ENCODE measurements at places on chromosomes 11 and 22.
A peak's percentile ranks its signal among the peaks of the same experiment; 100 is the strongest.

GRCh38 chr11:126147208-126148111, 64.0 kb downstream of the RPUSD4 start:
- DNase-seq: no peak

GRCh38 chr11:111765320-111765983, 737 bp downstream of the PPP2R1B start:
- DNase-seq: peak; percentile 4

DNA sequence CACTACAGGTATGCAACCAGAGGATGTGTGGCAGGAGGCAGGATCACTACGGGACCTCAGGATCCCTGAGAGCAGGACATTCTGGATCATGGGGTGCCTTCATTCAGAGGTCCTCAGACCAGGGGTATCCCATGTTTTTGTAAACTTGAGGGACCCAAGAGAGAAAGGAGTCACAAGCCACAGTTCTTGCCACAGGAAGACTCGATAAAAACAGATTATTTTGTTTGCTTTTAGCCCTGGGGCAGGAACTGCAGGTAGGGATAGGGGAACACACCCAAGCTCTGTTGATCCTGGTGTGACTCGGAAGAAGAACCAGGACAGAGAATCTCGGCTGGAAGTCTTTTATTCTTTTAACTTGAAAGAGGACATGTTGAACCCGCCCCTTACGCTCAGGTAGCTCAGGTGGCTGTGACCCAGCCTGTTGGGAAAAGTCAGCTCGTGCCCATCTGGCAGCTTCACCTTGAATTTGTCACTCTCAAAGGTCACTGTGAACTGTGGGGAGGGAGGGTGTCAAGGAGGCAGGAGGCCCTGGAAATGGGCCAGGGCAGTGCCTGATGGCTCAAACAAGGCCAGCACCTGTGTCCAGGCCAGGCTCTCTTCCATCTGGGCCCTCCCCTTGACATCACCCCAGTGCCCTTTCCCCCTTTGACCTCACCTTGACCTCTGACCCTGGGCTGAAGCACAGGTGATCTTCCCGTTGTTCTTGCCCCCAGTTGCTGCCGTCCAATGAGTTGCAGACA, 9.8 kb downstream of the LGALS2 start:
- no peak for DNase-seq

DNA sequence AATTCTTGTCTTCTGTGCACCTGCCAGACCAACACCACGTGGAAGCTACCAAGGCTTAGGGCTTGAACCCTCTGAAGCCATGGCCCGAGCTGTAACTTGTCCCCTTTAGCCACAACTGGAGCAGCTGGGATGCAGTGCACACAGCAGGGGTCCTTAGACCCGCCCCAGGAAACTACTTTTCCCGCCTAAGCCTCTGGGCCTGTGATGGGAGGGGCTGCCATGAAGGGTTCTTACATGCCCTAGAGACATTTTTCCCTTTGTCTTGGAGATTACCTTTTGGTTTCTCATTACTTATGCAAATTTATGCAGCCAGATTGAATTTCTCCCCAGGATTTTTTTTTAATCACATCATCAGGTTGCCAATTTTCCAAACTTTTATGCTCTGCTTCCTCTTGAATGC, 9.7 kb downstream of the PATE3 start:
- no peak for DNase-seq

DNA sequence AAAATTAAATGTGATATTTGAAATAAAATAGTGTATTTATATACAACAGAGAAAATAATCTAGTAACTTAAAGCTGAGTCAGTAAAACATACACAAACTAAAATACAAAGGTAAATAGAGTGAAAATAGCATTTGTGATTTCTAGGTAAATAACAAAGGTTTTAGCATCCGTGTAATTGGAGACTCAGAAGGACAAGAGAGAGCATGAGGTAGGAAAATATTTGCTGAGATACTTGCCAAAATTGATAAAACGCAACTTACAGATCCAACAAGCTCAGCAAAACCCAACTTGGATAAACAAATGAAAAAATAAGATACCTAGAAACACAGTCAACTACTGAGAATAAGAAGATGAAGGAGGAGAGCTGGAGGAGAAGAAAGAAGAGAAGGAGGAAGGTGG, 634.7 kb upstream of the CCDC179 start:
- DNase-seq: no peak

DNA sequence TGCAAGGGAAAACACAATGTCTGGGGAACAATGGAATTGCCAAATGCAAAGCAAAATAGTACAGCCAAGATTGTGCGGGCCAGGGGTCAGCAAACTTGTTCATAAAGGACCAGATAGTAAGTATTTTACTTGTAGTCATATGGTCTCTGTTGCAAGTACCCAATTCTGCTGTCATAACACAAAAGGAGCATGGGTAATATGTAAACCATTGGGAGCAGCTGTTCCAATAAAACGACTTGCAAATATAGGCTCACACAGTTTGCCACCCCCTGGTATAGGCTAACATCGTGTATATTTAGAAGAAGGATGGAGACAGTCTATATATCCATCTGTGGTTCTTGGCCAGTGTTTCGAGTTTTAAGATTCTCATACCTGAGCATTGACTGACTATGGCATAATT, 15.6 kb downstream of the SDHAF2 start:
- no peak for DNase-seq

GRCh38 chr11:85652786-85653447, 5.2 kb downstream of the TMEM126A start:
- DNase-seq: no peak

- no peak for DNase-seq
These were observed 2.3 kb downstream of the STT3A start for GRCh38 chr11:125594958-125595357.

DNA sequence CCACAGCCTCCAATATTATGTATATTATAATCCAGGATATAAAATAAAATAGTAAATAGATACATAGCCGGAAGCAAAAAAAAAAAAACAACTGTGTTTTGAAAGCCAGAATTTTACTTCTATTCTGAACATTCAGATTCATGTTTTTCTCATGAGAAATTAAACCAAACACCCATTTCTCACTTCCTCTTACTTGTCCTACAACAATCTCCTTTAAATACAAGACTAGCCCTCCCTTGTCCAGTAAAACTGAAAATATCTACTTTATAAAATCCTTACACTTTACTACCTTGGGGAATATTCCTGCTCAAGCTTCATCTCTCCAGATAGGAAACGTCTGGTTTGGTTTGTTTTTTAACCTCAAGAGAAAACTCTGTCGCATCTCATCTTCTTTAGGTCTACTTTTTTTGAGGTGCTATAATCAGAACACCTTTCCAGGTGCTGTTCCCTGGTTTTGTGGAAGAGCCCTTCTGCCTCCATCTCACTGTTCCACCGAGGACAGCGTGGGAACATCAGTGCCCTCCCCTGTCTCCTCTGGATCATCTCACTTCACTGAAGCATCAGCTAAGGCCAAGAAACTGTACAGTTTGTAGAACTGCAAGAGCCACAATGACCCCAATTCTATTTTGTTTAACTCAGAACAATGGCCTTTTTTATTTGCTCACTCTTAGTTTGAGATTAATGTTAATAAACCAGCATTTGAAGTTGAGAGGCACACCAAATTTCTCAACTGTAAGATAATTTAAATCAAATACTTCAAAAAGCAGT, 82.0 kb upstream of the ARHGAP32 start:
- no peak for DNase-seq

- no peak for DNase-seq
These were observed 32.5 kb upstream of the ATXN10 start for GRCh38 chr22:45638834-45639746.

DNA sequence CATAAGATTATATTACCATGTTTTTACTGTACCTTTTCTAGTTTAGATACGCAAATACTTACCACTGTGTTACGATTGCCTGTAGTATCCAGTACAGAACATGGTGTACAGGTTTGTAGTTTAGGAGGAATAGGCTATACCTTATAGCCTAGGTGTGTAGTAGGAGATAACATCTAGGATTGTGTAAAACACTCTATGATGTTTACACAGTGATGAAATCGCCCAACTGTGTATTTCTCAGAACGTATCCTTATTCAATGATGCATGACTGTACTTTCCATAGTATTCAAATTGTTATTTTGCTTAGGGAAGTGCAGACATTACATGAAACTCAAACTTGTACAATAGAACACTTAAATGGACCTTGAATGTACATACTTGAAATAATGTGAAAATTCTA, 188.1 kb upstream of the PDGFD start:
- no peak for DNase-seq
